Naive thymus-derived CD4-positive, alpha-beta T cell (primary cell): ENCODE measurements at places on chromosomes 4 and X. TPM values are rescaled to one million over a fixed set of nuclear protein-coding genes. Genes with fewer than 3 reads are reported as not detected.

DNA sequence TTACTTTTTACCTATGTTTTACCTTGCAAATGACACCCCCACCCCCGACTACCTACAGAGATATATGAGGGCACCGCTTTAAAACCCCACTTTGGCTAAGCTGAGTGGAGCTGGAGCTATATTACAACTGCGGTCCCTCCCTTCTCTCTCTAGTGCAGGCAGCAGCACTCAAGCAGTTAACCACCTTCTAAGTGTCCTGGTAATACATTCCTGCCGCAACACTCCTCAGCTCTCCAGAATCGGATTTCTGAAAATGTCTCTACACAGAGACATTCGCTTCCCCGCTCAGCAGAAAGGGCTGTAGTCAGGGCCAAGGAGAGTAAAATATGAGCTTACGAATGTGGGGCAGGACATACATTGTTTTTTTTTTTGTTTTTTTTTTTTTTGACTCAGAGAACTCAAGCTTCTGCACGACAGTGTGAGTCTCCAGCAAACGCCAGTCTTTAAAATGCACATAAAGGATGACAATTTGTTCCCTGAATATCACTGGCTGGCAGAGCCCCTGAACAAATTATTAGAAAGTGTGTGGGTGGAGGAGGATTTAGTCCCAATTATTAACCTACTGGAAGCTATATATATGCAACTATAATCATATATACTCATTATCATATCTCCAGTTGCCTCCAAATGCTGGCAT lies 287.0 kb upstream of the TET2 start:
- H3K4me1 ChIP-seq = no peaks in the 10 kb centered on the region
- H3K36me3 ChIP-seq = no peaks in the 10 kb centered on the region
- DNase-seq = no peak

The ANXA5 gene
- total RNA-seq = 49.5 TPM

- no peaks in the 10 kb centered on the region for H3K36me3 ChIP-seq
- no peak overlapping the region for H3K27ac ChIP-seq
- no peak overlapping the region for H3K4me3 ChIP-seq
- H3K27me3 ChIP-seq = no peaks in the 10 kb centered on the region
- no peak for DNase-seq
These were observed 364.5 kb upstream of the MAD2L1 start for GRCh38 chr4:120431180-120431579.

The ZIC3 gene
- not detected for total RNA-seq

The TNMD gene
- total RNA-seq = not detected
